ENCODE measurements at places on chromosomes 2 and 18.

DNA sequence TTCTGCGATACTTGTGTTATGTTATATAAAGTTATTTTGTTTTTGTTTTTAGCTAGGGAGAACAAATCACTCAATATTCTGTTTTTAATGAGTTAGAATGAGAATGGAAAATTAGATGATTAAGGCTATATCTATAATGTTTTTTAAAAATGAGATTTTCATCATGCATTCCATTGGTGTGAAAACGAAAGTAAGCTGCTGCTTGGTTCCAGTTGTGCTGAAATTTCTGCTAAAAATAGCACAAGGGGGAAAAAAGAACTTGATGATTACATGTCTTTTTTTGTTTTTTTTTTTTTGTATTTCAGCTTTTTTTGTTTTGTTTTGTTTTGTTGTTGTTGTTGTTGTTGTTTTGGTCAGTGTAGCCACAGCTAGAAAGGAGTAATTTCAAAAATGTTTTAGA is 242.6 kb upstream of the KCNJ3 start:
- DNase-seq = no peak

GRCh38 chr2:196452758-196453157 is 186.8 kb upstream of the CCDC150 start:
- DNase-seq = no peak

GRCh38 chr2:9748577-9748976 is 94.7 kb upstream of the TAF1B start:
- DNase-seq = no peak

- no peak for DNase-seq
Observed at GRCh38 chr2:240988146-240988545, 10.3 kb upstream of the SNED1 start.

- DNase-seq = no peak
Observed at GRCh38 chr2:25981596-25982272, 563 bp downstream of the KIF3C start.

DNA sequence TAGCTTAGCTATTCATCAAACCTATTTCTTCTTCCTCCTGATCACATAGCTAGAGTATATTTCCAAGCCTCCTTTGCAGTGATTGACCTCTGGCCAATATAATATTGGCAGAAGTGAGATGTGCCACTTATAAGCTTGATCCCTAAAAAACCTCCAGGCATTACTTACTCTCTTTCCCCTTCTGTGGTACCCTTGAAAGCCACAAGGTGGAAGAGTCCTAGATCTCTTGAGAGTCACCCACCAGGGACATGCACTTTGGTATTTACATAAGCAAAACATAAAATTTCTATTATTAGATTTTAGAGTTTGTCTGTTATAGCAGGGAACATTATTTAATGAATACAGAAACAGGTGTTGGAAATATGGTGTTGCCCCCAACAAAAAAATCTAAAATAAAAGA is 112.0 kb downstream of the EXOC6B start:
- no peak for DNase-seq

GRCh38 chr2:28958689-28959088 is 22.4 kb upstream of the TOGARAM2 start:
- DNase-seq = peak; percentile 52

GRCh38 chr18:57950542-57950941 is 93.5 kb upstream of the NEDD4L start:
- no peak for DNase-seq

DNA sequence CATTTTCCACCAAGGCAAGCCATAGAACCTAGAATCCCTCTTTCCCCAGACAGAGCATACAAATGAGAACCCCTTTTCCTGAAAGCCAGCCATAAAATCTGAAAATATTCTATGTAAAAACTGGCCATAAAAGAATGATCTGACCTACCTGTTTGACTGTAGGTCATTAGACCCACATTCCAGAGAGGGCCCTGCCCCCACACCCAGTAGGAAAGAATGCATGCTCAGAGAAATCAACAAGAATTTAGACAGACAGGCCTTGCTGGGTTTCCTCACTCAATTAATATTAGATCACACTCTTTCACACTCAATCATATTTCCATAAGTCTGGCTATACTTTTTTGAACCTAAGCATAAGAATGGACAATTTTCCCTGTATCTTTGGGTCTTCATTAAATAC is 929.5 kb downstream of the ERBB4 start:
- DNase-seq = no peak

DNA sequence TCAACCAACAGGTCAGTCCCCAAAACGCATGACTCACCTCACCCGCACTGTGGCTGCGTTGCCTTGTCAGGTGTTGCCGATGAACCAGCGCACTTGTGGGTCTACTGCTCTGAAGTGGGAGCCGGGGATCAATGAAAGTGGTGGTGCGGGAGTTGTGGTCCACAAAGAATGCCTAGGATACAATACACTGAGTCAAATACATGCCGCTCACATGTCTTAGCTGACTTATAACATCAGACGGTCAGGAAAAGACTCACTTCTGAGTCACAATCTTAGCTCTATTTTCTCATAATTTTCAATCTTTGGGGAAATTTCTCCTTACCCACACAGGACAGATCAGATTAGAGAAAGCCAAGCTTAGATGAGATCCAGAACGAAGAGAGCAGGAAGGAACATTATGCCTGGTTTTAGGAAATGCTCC is 107.1 kb upstream of the STK17B start:
- DNase-seq = no peak

GRCh38 chr2:65232636-65233035 is 5.0 kb downstream of the ACTR2 start:
- no peak for DNase-seq

DNA sequence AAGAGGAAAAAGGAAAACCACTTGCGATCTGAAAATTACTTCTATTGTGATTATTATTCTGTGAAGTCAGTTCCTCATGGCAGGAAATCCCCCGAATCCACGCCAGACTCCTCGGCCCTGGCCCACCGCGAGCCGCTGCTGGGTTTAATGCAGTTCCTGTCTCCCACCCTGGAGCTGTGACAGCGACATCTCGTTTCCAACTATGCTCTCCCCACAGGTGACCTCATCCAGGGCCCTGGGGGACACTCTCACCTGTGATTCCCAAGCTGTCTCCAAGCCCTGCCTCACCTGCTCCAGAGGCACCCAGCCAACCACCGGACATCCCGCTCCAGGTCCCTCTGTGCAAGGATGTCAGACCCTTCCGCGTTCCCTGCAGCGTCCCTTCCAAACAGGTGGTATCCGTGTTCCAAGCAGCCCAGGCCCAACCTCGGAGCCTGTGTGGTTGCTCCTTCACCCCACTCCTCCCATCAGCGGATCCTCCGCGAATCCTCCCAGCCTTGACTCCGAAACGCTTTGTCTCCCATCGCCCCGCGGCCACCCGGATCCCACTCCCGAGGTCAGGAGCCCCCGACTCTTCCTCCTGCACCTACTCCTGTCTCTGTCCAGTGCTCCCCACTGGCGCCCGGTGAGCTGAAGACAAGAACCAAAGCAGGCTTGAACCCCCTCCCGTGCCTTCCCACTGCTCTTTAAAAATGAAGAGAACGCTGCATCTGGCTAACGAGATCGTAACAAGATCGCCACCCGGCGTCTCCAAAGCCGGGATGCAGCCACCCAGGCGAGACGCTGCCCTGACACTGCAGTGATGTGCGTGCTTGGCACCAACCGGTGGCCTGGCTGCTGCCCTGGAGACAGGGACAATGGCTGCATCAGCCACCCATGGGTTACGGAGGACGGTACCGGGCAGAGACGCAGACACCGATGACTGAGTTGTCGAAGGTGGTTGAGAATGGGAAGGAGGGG is 96.5 kb downstream of the NDUFA10 start:
- DNase-seq = peak; percentile 49

- no peak for DNase-seq
Observed at GRCh38 chr2:128269063-128269989, 49.3 kb downstream of the HS6ST1 start.

DNA sequence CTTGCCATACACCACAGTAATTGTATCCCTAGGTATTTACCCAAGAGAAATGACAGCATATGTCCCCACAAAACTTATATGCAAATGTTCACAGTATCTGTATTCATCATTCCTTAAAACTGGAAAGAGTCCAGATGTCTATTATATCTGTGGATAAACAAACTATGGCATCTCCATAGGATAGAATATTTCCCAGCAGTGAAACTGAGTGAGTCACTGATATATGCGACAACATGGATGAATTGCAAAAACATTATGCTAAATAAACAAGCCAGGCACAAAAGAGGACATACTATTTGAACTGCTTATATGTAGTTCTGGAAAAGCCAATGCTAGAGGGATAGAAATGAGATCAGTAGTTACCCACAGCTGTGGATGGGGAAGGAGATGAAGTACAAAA is 359.4 kb upstream of the DSEL start:
- no peak for DNase-seq

- DNase-seq = peak; percentile 1
Observed at GRCh38 chr18:54679318-54680149, 88.5 kb downstream of the DYNAP start.

DNA sequence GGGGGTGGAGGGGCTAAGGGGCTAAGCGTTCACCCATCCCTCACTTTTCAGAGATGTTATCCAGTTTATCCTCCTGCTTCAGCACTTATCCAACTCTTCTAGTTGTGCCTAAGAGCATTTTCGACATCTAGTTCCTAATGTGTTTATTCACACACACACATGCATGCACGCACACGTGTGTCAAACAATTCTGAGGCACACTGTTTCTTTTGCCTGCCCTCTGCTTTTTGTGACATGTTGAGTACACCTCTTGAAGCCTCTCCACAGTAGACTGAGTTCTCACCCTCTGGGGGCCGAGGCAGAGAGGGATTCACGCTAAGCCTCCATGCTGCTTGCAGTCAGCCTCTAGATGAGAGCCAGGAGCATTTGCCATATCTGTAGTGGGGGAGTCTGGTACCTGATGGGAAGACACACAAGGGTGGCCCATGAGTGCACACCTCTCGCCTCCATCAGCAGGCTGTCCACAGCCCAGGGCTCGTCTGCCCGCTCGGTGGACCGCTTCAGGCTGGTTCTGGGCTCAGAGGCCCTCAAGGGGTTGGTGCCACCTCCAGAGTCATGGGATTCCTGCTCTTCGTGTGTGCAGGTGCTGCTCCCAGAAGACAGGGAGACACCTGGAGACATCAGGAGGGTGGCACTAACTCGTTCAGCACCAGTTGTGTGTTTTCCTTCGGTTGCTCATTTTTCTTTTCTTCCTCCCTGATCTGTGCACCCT is 11.9 kb downstream of the TWIST2 start:
- DNase-seq = no peak

- no peak for DNase-seq
Observed at GRCh38 chr2:49105506-49105905, 48.8 kb downstream of the FSHR start.

- DNase-seq = no peak
Observed at GRCh38 chr2:112682101-112682500, 36.4 kb downstream of the SLC20A1 start.

GRCh38 chr2:191818133-191818532 is 28.8 kb downstream of the CAVIN2 start:
- no peak for DNase-seq

DNA sequence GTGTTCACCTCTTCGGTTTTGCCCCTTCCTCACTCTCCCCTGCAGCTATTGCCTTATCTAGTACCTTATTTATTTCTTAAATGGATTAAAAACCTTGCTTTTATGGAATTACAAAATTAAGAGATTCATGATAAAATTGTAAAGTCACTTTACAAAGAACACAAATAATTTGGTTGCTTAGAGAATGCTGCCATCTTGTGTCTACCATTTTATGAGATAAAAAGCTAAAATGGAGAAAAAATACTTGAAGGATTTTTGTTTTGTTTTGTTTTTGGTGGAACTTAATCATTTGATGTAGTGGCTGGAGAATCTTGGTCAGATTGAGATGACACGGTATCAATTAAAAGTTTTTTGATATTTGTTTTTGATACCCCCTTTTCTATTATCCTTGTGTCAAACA is 69.6 kb downstream of the R3HDM1 start:
- no peak for DNase-seq

- DNase-seq = no peak
Observed at GRCh38 chr2:39688181-39688580, 22.5 kb downstream of the TMEM178A start.

GRCh38 chr18:57845605-57846074 is 42.5 kb upstream of the ATP8B1 start:
- DNase-seq = no peak

GRCh38 chr2:172909454-172909853 is 166.2 kb upstream of the MAP3K20 start:
- DNase-seq = no peak

DNA sequence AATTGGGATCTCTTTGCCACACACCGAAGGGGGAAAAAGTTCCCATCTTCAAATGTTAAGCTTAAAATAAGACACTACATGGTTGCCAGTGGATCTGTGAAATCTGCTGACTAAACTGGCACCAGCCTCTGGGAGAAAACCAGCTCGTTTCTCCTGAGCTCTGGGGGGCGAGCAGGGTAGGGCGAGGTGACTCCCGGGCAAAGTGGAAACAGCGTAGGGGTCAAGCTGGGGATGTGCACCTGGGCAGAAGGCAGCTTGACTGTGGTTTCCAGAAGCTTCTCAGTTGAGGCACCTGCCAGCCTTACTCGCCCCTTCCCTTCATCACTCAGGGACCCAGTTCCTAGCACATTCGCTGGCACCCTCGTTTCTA is 62.8 kb downstream of the SFXN5 start:
- DNase-seq = no peak

DNA sequence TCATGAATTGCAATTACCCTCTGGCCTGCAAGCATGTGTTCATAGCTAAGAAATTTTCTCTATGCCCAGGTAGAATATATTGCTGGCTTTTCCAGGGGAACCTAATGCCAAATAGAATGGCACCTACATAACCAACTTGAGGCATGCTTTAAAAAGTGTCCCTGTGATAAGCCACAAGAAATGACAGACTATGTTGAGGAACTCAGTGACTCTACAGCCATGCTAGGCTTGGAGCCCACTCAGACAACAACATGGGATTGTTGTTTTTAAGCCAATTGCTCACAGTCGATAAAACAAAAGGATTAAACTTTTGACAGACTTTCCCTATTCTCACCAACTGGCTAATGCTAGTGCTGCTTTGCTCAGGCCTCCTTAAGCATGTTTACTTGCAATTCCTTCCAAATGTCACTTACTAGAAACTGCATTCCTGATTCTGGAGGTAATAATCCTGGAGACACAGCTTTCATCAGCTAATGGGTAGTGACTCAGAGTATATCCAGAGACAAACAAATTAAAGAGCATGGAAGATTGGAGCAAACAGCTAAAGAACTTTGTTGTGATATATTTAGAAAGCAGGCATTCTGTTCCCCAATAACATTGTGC is 249.0 kb downstream of the SLC8A1 start:
- no peak for DNase-seq
